ENCODE measurements at places on chromosomes 1 and 21.

DNA sequence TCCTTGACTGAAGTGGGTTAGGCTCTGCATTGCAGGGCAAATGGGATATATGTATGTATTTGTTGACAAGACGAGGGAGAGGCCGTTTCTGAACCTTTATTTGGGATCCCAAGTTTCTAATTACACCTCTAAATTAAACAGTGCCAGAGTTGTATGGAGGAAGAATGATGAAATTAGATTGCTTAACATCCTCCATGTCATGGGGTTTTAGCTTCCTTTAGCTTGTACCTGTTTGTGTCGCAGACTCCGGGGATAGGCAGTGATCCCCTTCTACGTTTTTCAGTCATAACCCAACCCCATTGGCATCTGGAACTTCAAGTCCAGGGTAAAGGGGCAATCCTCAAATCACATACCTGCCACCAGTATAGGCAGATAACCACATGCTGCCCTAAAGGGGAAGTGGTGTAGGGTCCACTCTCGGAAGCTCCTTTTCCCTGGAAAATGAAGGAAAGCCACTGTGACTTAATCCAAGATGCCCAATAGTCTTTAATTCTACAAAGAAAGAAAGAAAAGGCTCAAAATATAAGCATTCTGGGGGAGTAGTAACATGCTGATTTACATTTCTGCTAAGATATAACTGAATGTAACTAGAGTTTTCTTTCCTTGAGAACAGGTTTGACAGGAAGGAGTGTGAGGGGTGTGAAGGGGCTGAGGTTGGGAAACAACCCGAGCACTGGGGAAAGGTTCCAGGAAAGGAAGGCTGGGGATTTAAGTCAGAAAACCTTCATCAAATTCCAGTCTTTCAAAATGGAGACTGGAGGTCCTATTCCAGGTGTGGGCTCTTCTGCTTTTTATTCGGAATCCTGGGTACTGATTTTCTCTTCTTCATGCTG lies 77.6 kb downstream of the RGL1 start:
- DNase-seq = no peak

GRCh38 chr1:185539277-185539943 lies 194.8 kb upstream of the HMCN1 start:
- DNase-seq = no peak

GRCh38 chr1:169390303-169390702 lies 22.3 kb downstream of the BLZF1 start:
- DNase-seq = no peak

DNA sequence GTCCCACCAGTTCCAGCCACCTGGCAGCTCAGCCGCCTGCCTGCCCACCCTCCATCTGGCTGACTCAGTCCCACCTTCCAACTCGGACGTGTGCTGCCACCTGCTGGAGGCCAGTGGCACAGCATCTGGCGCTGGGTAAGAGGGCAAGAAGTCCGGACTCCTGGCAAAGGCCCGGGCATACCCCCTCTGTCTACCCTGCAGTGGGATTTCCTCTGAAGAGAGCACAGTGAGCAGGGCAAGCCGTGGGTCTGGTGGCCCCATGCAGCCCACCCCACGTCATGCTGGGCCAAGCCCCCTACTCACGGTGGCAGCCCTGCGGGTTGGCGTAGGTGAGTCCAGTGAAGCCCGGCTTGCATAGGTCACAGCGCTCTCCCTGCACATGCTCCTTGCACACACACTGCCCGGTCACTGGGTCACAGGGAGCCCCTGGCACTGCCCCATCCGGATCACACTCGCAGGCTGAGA lies 24.5 kb downstream of the LAMB3 start:
- peak; percentile 87 for DNase-seq

- DNase-seq = no peak
Observed at GRCh38 chr1:55153031-55153430, 62.1 kb downstream of the USP24 start.

DNA sequence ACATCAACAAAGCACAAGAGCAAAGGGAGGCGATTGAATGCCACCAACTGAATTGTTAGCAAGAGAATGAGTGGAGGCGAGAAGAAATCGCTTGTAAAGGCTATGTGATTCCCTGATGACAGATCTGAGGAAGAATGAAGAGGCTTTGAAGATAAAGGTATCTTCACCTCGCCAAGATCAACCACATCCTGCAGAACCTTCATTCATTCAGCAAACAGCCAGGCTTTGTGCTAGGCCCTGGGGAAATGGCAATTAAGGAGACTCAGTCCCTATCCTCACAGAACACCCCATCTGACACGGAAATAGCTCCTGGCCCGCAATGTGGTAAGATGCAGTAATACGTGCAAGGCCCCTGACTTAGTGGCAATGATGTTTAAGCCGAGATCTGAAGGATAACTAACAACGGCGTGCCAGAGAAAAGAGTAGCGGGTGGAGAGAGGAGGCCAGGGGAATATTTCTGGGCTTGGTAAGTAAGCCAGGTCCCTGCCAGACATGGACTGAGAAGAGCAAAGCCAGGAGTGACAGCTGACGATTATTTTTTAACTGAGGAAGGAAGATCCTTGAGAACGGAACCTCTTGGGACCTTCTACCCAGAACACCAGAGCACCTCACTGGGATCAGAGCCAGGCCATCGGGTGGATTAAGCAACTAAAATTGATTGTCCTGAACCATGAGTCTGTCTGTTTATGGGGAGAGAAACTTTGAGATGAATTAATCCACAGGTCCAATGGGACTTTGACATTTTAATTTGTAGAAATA lies 4.6 kb upstream of the VSIG8 start:
- DNase-seq = no peak

- no peak for DNase-seq
Observed at GRCh38 chr1:67407498-67407897, 22.7 kb downstream of the SERBP1 start.

DNA sequence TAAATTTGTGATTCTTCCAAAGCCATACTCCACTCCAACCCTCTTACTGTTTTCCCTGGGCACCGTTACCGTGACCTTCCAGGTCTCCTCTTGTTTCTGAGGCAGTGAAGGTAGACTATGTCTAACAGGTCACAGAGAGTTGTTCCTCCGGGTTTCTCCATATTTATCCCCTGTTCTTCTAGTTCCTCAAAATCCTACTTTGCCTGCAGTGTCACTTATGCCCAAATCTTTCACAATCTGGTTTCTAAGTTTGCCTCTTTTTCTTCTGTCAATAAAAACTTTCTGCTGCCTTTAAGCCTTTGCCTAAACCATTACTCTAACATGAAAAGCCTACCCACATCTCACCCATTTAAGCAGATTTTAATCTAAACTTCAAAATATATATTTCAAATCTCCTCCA lies 87.7 kb downstream of the C4BPA start:
- DNase-seq = no peak

GRCh38 chr1:23732363-23733224 lies 10.7 kb upstream of the ELOA start:
- DNase-seq = no peak

DNA sequence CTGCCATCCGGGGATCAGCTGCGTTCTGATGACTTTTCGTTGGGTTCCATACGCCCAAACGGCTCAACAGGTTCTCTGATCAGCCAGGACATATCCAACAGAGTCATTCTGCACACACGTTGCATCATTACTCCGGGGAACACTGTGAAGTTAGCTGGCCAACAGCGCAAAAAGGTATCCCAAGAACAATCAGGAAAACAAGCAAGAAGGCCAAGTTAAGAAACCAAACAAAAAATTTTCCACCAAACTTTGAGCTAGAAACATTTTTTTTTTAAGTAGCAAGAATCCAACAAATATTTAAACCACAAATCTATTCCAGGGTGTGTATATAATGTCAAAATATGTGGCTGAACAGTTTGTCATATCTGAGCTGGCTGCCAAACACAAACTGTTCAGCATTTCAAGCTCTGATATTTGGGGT lies 29.2 kb downstream of the NID1 start:
- no peak for DNase-seq

DNA sequence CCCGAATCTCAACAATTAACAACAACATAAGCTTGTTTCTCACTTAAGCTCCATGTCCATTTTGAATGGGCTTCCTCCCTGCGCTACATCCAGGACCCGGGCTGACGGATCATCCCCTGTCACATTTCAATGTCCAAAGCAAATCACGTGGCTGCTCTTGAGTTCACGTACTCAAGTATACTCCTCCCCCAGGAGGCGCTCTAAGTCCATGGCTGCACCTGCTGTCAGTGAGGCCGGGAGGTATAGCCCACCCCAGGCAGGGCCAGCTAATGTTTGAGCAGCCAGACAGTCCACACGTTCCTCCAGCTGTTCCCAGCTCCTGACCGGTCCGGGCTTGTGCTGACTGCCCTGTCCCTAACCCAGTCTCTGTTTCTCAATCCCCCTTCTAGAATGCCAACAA lies 220.8 kb downstream of the SLC35F3 start:
- no peak for DNase-seq

DNA sequence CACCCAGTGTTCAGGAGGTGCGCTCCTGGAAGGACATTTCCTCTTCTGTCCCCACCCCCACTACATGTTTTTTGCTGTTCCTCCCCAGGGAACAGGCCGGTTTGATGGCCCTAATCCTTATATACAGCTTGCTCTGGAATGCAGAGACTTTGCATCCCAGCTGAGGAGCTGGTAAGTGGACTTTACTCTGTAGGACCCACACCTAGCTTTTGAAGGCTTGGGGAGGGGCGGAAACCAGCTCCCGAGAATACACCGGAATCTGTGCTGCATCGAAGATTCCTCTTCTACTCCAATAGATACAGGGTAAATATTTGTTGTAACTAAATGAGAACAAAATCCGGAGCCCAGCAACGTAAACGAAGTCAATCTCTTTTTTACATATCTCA lies 1.2 kb upstream of the CGN start:
- DNase-seq = no peak

GRCh38 chr1:211328866-211329475 lies 2.3 kb downstream of the TRAF5 start:
- no peak for DNase-seq

DNA sequence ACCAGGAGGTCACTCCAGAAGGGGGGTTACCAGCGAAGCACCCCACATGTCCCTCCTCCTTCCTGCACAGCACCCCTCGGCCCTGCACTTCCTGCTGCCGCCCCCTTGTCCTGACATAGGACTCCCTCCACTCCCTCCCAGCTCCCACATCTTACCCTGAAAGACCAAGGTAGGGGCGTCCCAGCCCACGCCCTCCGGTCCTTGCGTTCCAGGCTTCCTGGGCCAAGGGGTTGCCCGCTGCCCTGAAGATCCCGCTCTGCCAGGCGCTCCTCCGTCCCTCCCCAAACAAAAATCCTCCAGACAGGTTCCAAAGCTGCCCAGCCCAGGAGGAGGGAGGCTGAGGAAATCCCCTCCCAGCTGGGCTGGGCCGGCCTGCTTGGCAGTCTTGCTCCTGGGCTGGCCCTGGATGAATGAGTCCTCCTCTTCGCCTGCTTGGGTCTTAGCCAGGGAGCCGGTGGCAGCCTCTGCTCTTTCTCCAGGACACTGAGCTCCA lies at the start of gene RHBDL2:
Gene RHBDL2 (minus strand): TSS at position 304 of the 493 bp plus-strand sequence. CDS start 22,618 bp downstream, outside the sequence.
- peak; percentile 66 for DNase-seq

GRCh38 chr1:68544651-68545050 lies 47.8 kb upstream of the DEPDC1 start:
- no peak for DNase-seq

DNA sequence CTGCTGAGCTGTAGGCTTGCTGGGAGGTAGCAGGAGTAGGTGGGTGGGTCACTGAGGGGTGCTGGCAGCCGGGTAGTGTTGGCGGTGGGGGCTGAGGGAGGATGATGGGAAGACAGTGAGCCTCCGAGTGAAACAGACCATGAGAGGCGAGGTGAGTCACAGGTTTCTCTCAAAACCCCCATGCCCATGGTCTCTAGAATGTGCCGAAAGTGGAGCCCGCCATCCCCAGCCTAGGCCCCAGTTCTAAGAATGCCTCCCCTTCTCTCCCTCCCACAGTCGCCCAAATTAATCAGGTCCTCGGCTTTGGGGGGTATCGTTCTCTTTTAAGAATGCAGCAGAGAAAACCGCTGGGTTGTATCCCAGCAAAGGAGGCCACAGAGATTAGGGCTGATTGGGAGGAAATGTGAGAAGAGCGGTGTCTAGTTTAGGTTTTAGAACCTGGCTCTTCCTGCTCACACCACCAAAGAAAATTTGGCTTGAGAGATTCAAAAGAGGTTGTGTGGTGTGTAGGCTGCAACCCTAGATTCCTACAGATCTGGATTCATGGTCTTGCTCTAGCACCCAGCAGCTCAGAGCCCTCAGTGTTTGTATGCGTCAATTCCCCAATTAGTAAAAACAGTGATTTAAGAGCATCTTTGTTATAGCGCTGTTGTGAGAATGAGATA lies 27.7 kb upstream of the IL19 start:
- no peak for DNase-seq

GRCh38 chr1:153397924-153398651 lies 7.2 kb upstream of the S100A8 start:
- peak; percentile 50 for DNase-seq

GRCh38 chr1:9238550-9238949 lies 4.0 kb downstream of the H6PD start:
- DNase-seq = no peak

DNA sequence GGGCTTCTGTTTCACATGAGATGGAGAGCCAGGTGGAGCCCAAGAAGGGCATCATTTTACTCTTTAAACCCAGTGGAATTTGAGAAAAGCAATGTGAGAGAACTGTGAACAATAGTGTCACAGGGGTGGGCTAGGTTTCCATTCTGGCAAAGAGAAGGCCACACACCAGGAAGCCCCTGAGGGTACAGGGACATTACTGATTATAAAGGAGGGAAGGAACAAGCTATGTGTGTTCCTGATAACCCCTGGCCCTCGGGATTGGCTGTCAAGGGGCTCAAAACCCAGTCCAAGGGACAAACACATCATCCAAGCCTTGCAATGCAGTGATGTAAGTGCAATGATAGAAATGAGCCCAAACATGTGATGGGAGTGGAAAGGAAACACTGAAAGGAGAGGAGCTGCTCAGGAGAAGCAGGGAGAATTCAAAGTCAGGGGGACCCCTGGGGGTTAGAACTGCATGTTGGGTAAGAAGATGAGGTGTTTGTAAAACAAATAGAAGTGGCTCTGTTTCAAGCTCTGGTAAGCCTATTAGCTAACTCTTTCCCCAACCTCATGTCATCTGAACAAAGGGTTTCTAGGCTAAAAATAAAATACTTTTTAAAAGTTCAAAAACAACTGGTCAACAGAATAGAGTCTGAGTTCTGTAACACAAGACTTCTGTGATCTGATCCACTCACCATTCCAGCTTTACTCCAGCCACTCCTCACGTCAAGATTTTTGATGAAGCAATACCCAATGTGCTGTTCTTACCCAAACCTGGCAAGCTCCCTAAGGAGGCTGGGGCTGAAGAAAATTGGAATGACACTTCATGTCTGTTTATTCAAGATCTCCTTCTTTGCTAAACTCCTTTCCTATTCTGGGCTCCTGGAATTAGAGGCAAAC lies 51.1 kb upstream of the IL12RB2 start:
- no peak for DNase-seq

All from left forelimb (tissue), 1 donor.